Inflammatory macrophage treated with lipopolysaccharide for 1 hour (primary cell): ENCODE measurements at places on chromosomes 3 and 15.

GRCh38 chr15:97623091-97623661 is 337.3 kb upstream of the ARRDC4 start:
- DNase-seq = no peak

GRCh38 chr3:152621006-152621868 is 213.7 kb upstream of the P2RY1 start:
- DNase-seq = no peak

- peak; percentile 74 for DNase-seq
These were observed 154.9 kb downstream of the GREM1 start for GRCh38 chr15:32872621-32873283.

DNA sequence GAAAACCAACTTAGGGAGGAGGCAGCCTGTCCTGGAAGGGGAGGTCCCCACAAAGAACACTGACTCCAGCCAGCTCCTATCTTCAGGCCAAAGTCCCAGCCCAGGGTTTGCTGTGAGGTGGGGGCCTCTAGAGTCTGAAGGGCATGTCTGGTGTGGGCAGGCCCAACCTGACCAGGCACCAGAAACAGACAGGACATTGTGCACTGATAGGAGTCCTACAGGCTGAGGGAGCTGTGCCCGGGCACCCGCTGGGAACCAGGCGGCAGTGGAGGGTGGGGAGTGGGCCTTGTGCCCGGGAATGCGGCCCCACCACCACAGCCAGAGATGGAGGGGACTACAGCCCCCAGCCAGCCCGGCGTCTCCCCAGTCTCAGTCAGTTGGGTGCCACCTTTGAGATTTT is 161.4 kb downstream of the WNT7A start:
- DNase-seq = no peak

GRCh38 chr3:185976977-185977678 is 39.3 kb upstream of the TRA2B start:
- DNase-seq = peak; percentile 96

GRCh38 chr3:31010491-31010890 is 116.0 kb upstream of the GADL1 start:
- DNase-seq = peak; percentile 13

DNA sequence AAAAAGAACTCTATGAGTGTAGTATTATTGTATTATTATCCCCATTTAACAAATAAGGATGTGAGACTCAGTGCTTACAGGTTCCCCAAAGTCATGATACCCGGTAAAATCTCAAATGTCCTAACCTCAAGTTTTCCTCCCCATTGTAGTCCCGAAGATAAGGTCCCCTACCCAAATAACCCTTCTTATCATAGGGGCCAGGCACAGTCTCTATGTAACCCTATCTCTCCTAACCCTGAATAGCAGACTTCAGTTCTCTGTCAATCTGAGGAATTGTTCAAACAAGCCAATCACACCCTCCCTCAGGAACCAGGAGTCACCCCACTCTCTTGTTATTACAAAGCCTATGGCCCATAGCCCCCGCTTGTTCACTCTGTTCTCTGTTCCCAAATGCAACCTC is 10.5 kb upstream of the SUSD5 start:
- DNase-seq = no peak

- DNase-seq = peak; percentile 50
These were observed 57.4 kb upstream of the ST3GAL6 start for GRCh38 chr3:98705694-98706093.

GRCh38 chr15:91100814-91101607 is 954 bp downstream of the SV2B start:
- no peak for DNase-seq

- no peak for DNase-seq
These were observed 70.9 kb downstream of the ANKRD28 start for GRCh38 chr3:15726881-15727280.

DNA sequence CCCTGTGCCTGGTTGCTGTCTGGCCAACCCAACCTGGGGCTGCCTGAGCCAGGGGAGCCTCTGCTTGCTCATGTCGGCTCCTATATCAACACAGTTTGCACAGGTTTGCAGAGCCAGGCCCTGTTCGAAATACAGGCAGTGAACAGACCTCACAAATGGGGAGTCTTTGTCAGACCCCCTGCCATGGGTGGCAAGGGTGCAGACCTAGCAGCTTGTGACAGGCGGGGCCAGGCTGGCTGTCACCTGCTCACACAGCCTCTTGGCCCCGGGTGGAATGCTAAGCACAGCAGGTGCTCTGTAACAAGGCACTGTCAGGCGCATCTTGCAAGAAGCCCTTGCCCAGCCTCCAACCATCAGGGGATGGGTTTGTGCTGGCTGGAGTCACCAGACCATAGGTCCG is 47.3 kb downstream of the BDH1 start:
- DNase-seq = no peak

DNA sequence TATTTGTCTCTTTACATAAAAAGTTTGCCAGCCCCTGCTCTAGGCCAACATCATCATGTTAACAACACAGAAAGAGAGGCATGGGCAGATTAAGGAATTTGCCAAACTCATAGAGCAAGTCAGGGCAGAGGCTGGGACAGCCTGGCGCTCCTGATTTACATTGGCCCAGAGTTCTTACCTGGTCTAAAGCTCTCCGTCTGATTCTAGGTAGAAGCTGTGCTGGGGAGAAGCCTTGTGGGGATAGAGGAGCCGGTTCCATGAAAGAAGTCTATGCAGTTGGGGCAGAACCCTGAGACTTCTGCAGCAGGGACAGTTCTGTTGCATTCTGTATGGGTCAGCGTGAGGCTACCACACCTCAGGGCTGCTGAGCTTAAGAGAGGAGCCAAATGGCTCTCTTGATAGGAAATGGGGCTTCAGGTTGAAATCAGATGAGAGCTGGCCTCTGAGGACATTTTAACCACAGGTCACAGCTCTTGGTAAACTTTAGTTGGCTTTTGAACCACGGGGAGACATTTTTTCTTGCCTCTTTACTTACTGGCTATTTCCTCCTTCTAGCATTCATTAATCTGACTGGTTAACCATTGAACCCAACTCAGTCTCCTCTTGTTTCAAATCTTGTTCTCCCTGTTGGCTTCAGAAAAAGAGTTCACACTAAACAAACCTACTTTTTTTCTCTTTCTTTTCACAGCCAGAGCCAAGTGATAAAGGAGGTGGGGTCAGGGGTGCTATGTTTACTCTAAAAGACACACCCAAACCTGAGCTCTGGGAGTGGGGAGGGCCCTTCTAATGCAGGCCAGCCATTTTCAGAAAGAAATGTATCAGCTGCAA is 250.7 kb downstream of the OPA1 start:
- no peak for DNase-seq

DNA sequence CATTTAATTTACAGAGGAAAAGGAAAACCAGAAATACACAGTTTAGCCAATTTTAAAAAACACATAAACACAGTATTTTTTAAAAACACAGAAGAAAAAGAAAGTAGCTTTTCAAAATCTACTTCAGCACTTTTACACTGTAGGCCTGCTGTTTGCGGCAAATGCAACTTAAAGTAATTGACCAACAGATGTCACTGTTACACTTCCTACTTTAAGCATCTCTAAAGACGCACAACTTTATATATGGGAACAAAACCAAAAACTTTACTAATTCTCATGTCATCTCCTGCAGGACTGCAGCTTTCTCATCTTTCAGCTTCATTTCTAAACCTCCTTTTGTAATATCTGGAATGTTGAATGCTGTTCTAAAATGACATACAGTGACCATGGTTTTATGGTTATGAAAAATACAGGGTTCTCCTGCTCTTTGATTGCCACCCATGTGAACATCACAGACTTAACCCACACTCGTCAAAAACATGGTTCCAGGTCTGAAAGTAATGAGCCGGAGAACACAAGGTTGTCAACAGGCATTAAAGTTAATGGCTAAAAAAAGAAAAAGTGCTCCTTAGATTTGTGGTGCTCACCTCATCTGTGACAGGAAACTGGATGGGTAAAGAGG is 107.9 kb downstream of the FMN1 start:
- DNase-seq = peak; percentile 67

DNA sequence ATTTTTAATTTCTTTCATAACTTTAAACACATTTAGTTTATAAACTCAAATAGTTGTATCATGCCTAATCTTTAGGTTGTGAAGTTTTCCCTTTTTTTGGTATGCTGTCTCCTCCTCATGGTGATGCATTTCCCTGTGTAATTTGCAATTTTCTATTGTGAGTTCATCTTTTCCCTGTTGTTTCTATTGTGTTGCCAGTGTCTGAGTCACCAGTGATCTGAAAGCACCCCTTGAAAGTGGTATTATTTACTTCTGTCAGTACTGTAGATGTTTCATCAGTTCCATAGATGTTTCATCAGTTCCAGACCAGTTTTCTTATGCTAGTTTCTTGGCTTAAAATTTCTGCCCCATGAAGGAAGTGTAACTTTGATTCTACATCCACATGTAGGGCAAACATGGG is 80.6 kb downstream of the OXSM start:
- DNase-seq = no peak

- peak; percentile 6 for DNase-seq
These were observed 122.2 kb upstream of the DCBLD2 start for GRCh38 chr3:99023590-99024192.

DNA sequence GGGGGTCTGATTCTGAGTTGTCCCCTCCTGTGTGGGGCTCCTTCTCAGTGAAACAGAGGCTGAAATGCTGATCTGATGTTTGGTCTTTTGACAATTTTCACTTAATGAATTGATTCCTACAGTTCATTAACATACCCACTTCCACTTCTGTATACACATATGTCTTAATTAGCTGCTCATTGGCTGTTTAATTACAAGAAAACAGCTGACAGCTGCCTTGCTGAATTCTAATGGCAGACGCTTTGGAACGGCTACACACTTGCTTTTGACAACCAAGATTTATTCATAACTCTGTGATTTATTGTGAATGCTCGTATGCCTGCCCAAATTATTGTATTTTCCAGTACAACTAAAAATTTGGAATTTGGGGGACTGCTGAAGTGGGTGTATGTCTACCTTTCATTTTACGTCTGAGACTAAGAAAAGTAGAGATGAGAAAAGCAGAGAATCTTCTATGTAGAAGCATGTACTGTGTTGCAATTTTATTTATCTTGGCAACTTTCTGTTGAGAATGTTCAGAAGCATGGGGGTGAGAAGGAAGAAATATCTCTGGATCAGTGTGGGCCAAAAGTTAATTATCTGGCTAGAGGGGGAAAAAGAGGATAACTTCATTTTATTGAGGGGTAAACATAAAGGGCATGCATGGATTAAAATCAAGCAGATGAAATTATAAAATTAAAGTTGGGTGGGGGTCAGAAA is 46.5 kb upstream of the ICE2 start:
- no peak for DNase-seq

DNA sequence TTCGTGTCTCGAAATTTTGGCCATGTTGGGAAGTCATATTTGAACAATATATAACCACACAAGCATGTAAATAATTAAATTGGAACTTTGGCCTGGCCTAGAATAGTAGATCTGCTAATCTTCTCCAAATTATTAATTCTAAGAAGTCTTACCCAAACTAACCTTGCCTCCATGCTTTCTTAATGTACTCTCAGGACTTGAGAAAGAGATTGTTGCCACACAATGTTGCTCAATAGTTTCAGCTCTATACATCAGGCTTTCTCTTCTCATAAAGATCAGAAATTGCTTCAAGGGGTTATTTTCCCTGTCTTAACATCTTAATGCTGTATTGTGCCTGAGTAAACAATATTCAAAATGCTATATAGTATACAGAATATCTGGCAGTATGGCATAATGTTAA is 202.7 kb upstream of the LRIG1 start:
- DNase-seq = peak; percentile 6

DNA sequence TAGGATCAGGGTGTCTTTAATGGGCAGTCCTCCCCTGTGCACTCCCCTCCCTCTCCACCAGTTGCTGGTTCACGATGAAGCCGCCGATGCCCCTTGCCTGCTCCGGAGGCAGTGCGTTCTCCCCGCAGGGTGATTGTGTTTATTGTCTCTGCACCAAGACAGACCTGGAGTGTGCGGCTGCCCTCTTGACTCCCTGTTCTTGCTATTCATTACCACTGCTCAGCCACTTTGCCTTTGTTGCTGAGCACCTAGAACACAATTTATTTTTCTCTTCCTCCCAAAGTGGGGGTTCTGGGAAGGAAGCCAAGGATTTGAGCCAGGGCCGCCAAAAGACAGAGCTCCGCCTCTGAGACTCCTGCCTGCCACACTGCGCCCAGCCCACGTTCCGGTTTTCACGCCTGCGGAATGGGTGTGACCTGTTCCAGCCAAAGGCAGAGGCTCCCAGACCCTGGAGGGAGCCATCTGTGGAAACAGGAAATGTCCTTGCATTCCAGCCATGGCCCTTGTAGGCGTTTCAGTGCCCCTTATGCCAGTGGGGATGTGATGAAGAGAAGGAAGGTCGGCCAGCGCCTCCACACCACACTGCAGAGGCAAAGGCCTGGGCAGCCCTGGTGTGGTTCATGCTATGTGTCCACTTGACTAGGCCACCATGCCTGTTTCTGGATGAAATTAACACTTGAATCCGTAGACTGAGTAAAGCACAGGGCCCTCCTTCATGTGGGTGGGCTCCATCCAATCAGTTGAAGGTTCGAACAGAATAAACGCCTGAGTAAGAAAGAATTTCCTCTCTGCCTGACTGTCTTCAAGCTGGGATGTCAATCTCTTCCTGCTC is 85.8 kb downstream of the HMG20A start:
- DNase-seq = no peak

DNA sequence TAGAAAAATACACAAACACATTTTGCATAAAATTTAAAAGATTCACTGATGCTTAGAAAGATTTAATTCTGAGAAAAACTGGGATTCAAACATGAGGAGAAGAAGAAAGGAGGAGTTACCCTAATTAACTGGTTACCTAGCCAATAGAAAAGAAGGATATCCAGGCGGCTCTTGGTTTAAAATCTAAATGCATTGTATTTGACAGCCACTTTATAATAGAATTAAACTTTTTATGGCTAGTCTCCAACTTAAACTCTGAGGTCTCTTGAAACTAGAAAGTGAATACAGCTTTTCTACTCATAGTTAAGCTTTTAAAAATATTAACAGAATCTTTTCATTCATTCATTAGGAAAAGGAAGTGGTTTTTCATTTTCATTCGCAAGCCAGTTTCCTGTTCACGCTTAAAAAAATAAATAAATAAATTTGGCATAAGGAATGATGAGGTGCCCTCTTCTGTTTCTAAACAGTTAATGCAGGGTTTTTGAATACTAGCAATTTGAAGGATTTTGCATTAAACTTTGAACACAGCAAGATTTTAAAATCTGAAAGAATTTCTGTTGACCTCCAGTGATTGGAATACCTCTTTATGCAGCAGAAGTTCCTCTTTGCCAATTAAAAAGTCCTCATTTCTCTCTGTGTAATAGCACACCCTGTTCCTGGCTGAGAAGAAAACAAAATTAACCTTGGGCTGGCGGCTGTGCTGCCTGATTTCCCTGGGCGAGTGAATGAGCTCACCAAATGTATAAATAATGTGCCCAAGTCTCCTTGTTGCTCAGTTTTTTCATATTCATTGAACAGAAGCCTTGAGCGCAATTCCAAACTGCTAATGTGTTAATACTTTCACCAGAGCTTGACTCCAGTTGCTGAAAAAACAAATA is 105.1 kb downstream of the ZMAT3 start:
- peak; percentile 19 for DNase-seq

- DNase-seq = no peak
These were observed 36.2 kb downstream of the ZNF589 start for GRCh38 chr3:48276911-48277641.

DNA sequence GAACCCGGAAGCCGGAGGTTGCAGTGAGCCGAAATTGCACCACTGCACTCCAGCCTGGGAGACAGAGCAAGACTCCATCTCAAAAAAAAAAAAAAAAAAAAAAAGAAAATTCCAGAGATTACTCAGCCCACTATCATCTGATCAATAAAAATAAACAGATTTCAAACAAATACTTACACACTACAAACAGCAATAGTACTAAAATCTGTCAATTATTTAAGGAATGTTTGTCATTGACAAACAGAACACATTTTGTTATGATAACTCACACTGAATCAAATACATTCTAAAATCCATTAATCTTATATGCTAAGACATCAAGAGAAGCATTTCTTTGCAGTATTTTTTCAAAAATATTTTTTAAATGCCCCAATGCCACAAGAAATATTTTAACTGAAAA is 7.6 kb downstream of the MYO9A start:
- no peak for DNase-seq
